SJSA1 (cell line): ENCODE measurements at places on chromosomes 5 and 9.

GRCh38 chr9:108040783-108041182, 551.2 kb upstream of the KLF4 start:
- DNase-seq, result no peak

DNA sequence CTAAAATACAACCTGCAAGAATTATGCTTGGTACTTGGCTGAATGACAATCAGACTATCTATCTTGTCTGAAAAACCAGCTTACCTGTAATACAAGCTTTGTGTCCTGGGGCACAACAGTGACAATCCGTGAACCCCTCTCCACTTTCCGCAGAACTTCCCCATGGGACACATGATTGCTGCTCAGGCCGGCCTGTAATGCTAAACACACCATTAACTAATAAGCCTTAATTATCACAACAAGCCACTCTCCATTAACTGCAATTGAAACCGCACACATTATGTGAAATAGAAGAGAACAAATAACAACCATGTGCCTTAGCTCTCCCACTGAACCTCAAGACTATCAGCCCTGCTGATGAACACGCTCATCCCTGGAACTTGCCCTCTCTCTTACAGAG, 33.7 kb downstream of the ELP1 start:
- DNase-seq, result no peak

DNA sequence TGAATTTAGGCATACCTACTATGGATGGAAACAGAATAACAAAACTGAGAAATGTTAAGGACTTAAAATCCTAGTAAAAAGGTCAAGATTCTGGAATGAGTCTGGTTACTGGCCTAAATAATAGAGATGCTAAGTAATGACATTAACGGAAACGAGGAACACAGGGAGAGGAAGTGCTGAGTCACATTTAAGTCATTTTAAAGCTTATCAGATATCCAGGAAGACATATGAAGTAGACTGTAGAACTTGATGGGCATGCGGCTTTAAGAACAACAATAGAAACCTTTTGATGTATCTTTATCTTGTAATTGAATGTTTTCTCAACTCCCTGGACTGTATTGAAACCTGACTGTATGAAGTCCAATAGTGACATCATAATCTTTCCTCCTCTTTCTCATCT, 1251.4 kb upstream of the CDH6 start:
- DNase-seq, result no peak

- DNase-seq, result no peak
Measured at GRCh38 chr5:122085041-122085440, 7.0 kb upstream of the LOX start.

- no peak for DNase-seq
Measured at GRCh38 chr9:134032456-134033222, 7.4 kb downstream of the BRD3OS start.

GRCh38 chr5:89232139-89232603, 349.2 kb upstream of the MEF2C start:
- no peak for DNase-seq
